ENCODE measurements at places on chromosomes 16 and 17.

DNA sequence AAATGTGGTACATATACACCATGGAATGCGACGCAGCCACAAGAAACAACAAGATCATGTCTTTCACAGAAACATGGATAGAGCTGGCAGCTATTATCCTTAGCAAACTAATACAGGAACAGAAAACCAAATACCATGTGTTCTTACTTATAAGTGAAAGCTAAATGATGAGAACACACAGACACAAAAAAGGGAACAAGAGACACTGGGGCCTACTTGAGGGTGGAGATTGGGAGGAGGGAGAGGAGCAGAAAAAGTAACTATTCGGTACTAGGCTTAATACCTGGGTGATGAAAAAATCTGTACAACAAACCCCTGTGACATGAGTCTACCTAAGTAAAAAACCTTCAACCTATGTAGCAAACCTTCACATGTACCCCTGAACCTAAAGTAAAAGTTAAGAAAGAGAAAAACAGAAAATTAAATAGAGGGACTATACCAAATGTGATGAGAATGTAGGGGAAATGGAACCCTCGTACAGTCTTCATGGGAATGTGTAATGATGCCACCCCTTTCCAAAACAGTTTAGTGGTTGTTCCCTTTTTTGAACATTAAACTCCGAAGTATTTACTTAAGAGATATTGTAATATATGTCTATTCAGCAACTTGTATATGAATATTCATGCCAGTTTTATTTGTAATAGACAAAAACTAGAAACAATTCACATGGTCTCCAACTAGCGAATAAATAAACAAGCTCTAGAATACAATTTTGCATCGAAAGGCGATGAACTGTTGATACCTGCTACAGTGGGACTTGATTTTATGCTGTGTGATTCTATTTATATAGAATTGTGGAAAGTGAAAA, 33.9 kb downstream of the AHSP start:
- no peak for DNase-seq

GRCh38 chr16:22915003-22915402, 101.0 kb downstream of the HS3ST2 start:
- no peak for DNase-seq

DNA sequence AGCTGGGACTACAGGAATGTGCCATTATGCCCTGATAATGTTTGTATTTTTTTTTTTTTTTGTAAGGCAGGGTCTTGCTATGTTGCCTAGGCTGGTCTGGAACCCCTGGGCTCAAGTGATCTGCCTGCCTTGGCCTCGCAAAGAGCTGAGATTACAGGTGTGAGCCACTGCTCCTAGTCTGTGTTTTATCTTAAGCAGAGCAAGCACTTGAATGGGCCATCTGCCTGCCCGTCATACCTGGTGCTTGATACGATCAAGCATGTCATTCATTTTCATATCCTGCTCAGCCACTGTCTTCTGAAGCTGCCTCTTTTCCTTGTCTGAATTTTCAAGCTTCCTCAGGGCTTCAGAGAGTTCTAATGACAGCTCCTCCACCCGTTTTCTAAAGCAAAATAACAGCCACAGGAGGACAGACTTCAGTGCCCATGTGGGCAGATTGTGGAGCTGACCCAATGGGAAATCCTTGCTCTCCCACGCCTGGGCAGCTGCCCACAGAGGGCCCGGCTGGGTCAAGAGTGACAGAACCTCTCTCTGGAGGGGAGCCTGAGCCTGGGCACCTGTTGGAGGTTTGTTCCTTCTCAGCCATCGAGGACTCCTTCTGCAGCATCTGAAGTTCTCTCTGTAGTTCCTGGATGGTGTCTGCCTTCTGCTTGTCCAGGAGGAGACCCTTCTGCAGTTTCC, 36.5 kb downstream of the DHX38 start:
- no peak for DNase-seq

GRCh38 chr16:31071861-31072260, 2.2 kb downstream of the ZNF668 start:
- no peak for DNase-seq

DNA sequence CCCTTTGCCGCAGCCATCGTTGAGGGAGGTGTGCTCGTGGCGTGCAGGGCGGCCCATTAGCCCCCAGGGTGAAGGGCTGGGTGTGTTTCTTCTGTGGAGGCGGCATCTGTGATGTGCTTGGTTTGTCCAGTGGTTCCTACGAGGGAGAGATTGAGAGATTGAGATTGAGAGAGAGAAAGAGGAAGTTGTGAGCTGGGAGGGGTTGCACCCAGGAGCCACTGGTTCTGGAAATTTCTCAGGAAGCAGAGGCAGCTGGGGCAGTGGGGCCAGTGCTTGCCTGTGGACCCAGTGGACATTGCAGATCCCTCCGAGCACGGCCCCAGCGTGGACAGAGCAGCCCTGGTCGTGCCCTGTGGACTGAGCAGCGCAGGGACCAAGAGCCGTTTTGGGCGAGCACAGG, 72.0 kb upstream of the ZNF750 start:
- DNase-seq = no peak
